ENCODE measurements at places on chromosomes 16 and 17.

GRCh38 chr16:11211061-11211976, 44.7 kb downstream of the SOCS1 start:
- no peak for DNase-seq

DNA sequence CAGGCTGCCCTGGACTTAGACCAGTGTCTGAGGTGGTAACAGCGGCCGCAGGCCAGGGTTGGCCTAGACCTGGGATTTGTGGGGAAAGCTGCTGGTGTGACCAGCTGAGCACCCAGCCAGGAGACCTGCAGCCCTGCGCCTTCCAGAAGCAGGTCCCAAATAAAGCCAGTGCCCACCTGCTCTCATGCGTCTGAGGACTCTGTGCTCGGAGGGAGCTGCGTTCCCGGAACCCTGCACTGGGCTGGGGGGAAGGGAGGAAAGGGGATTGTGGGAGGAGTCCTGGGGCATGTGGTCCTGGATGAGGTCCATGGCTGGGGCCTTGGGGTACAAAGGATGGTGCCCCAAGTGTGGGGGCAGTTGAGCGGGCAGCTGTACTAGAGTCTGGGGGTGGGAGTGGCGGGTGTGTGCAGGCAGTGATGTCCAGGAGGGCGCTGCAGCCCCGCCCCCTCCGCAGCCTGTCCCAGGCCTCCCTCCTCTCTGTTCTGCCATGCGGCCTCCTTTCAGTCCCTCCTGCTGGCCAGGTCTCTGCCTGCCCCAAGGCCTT, 1.8 kb upstream of the NECAB2 start:
- no peak for DNase-seq

DNA sequence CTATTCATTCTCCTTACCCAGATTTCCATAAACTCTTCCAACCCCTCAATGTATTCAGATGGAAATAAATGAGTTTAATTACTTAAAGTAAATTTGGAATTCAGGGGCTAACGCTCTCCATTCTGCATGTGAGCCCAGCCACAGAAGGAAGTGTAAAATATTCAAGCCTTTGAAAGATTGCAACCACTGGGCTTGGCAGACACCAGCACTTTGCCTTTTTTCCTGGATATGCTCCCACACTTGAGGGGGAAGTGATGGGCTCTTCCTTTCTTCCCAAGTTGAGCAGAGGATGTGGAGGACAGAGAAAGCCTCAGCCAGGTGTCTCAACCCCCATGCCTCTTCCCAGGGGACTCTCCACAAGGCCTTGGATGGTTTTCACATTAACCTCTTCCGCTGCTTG, 825.1 kb upstream of the EEF2KMT start:
- no peak for DNase-seq

DNA sequence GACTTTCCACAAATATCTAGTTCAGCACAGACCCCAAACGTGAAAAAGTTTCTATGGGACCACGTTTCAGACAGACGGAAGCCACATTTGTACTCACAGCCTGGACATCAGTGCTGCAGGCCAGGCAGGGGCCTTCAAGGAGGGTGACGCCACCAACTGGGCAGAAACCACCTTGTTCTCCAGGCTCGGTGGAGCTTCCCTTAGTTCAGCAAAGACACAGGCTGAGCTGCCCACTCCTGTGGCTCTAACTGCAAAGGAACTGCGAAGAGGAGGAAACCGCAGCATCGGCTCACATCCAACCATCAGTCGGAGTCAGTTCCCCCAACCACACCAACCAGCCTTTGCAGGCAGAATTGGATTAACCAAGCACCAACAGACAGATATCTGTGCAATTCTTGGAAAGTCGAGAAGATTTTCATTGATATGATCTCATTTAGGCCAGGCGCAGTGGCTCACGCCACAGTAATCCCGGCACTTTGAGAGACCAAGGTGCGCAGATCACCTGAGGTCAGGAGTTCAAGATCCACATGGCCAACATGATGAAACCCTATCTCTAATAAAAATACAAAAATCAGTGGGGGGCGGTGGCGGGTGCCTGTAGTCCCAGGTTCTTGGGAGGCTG, 73.3 kb upstream of the CNEP1R1 start:
- DNase-seq: no peak

- DNase-seq: peak; percentile 63
Observed at GRCh38 chr16:2520784-2521531, 787 bp downstream of the AMDHD2 start.

DNA sequence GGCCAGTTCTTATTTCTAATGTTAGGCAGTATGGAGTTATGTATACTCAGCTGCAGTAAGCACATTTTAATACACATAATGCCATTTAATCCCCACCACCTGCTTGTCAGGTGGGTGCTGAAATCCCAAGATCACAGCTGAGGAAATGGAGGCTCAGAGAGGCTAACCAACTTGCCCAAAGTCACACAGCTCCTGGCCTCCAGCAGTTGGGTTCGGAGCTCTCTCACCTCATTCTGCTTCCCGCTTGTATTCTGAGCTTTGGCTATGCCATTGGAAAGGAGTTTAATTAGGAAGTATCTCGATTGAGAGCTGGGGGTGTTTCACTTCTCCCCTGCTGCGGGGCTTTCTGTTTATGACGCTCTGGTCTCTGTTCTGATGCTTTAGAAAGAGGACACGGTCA, 72.6 kb upstream of the CACNG5 start:
- DNase-seq: no peak

DNA sequence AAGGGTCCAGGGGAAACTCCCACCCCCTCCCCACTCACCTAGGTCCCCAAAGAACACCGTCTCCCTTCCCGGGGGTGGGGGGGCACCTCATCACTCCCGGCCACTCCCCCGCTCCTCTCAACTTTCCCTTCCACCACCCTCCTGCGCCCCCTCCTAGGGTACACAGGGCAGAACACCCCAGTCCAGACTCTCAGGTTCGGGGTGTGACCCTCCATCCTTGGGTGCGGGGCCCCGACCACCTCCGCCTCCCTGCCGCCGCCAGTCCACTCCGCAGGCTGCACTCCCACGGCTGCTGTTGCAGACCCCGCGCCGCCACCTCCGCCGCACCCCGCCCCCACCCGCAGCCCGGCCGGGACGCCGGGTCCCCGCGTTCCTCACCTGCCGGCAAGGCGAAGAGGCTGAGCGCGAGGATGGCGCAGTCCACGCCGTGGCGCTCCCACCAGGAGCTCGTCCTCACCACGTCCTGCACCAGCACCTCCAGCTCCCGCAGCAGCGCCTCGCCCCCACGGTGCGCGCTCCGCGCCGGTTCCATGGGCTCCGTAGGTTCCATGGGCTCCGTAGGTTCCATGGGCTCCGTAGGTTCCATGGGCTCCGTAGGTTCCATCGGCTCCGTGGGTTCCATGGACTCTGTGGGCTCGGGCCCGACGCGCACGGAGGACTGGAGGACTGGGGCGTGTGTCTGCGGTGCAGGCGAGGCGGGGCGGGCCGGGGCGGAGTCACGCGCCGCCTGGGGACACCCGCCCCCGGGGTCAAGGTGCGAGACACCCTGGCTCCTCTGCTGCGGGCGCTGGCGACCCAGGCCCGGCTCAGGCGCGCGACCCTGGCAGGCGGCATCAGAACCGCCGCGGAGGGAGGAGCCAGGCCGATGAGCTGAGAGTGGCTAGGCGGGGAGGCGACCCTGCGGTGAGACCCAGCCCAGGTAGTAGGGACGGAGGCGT, at the start of gene FADS6:
FADS6 (minus strand) TSS at position 660 of the 938 bp plus-strand sequence; CDS start at position 622, 38 bp downstream.
- DNase-seq: peak; percentile 66

GRCh38 chr17:79393358-79394052, 217.3 kb downstream of the RBFOX3 start:
- peak; percentile 95 for DNase-seq

GRCh38 chr17:64767269-64767997, 105.3 kb upstream of the SMURF2 start:
- DNase-seq: no peak

- DNase-seq: no peak
Observed at GRCh38 chr17:40475234-40475908, 26.1 kb downstream of the TNS4 start.

DNA sequence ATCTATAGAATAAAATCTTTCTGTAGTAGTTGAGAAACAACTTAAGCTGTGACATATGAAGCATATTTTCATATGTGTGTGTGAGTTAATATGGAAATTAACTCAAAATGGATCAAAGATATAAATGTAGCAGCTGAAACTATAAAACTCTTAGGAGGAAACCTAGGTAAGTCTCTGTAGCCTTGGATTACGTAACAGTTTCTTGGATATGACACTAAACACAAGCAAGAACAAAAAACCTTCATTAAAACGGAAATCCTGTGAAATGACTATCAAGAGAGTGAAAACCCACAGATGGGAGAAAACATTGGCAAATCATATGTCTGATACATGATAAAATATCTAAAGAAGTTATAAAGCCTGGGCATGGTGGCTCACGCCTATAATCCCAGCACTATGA, 104.4 kb downstream of the VPS53 start:
- no peak for DNase-seq

GRCh38 chr17:21513012-21513570, 136.9 kb downstream of the KCNJ12 start:
- DNase-seq: peak; percentile 94

DNA sequence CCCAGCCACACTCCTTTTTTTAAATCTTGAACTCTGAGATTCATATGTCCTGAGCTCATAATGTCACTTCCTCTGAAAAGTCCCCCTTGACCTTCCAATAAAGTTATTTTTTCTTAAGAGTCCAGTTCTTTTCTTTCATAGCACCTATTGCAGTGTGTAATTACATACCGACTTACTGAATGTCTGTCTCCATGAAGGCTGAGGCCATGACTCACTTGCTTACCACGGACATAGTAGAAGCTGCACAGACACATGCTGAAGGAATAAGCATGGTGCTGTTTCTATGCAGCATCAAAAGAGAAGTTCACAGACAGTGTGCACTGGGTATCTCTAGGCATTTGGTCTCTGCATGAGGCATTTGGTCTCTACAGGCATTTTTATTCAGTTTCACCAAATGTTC, 77.2 kb downstream of the C17orf67 start:
- no peak for DNase-seq

- no peak for DNase-seq
Observed at GRCh38 chr16:48052731-48053417, 102.9 kb downstream of the ABCC12 start.

GRCh38 chr16:72840631-72841381, 207.1 kb downstream of the ZFHX3 start:
- DNase-seq: no peak

DNA sequence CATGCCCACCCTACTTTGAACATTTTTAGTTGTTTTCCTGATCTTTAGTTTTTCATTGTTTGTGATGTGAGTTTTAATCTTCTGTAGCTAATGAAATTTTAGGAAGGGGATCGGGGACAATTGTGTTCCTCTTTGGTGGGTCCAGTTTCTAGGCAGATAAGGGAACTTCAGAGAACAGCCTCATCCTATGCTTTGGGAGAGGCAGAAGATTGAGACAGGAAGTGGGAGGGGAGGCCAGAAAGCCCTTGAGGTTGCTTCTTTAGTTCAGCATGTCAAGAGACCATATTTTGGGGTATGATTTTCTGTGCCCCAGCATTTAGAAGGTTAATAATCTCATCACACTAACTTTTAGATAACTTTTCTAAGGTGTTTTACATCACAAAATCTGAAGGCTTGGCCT, 191.0 kb downstream of the TANC2 start:
- DNase-seq: no peak

DNA sequence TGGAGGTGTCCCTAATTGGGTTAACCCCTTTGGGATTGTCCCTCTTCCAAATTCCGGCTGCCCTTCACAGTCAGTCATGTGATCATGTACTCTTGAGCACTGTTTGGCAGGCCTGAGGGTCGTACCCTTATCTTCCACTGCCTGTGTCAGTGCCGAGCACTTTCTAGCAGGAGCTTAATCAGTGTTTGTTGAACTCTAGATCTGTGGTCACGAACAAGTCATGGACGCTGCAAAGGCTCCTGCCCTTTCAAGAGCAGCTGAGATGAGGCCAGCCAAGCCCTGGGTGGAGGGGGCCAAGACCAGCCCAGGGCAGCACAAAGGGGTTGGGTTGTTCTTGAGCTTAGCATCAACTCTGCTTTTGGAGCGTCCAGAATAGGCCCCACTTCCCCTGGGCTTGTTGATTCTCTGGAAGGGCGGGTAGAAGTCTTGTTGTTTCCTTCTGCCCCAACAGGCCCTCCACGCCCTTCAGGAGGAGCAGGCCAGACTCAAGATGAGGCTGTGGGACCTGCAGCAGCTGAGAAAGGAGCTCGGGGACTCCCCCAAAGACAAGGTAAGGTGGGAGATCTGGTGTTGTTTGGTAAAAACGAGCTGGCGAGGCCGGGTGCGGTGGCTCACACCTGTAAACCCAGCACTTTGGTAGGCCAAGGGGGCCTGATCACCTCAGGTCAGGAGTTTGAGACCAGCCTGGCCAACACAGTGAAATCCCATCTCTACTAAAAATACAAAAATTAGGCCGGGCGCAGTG, 5.3 kb downstream of the IFI35 start:
- no peak for DNase-seq

GRCh38 chr17:31535581-31535981, 144.1 kb downstream of the RAB11FIP4 start:
- DNase-seq: no peak

GRCh38 chr16:81280393-81280792, 34.4 kb upstream of the GAN start:
- no peak for DNase-seq

- DNase-seq: no peak
Observed at GRCh38 chr16:51453251-51453650, 302.2 kb upstream of the SALL1 start.

- DNase-seq: peak; percentile 86
Observed at GRCh38 chr16:28317040-28317880, 24.9 kb downstream of the SBK1 start.

- no peak for DNase-seq
Observed at GRCh38 chr17:16121915-16122314, 93.4 kb downstream of the NCOR1 start.

GRCh38 chr16:20803192-20803560, 3.1 kb downstream of the ERI2 start:
- no peak for DNase-seq

- DNase-seq: peak; percentile 98
Observed at GRCh38 chr16:84647828-84648594, at the start of gene KLHL36. Gene KLHL36 (plus strand): TSS chr16:84648511. CDS start chr16:84650868, 2,357 bp downstream.

GRCh38 chr17:61072648-61073047, 327.0 kb upstream of the TBX2 start:
- DNase-seq: no peak

- DNase-seq: no peak
Observed at GRCh38 chr17:17425005-17425404, 51.8 kb upstream of the MED9 start.

DNA sequence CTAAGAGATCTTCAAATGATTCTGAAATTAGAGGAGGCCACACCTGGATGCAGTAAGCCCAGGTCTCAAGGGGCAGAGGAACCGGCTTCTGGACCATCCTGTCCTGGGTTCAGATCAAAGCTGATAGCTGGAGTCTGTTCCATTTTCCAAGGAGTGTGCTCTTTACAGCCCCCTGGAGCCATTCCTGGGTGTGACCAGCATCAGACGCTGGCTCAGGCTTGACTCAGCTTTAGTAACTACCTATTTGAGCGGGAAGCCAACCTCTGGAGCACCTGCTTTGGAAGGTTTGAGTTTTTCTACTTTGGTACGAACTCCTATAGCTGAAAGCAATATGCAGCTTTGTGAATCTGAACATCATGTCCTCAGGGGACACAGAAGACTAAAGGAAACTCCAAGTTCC, 12.9 kb upstream of the BBS2 start:
- peak; percentile 26 for DNase-seq
